ENCODE measurements at places on chromosomes 12 and 14. TPM values are rescaled to one million over a fixed set of nuclear protein-coding genes. Genes with fewer than 3 reads are reported as not detected.
A peak's percentile ranks its signal among the peaks of the same experiment; 100 is the strongest.

Gene TDG
- total RNA-seq = 14.0 TPM

Gene AICDA
- total RNA-seq = not detected

GRCh38 chr14:66306101-66306500 is 180.1 kb upstream of the CCDC196 start:
- DNase-seq = no peak

Gene MUCL1
- not detected for total RNA-seq

GRCh38 chr14:67566908-67567307 is 33.2 kb downstream of the PIGH start:
- DNase-seq = no peak

- no peak for DNase-seq
Measured at GRCh38 chr12:44592626-44593025, 283.5 kb downstream of the NELL2 start.

DNA sequence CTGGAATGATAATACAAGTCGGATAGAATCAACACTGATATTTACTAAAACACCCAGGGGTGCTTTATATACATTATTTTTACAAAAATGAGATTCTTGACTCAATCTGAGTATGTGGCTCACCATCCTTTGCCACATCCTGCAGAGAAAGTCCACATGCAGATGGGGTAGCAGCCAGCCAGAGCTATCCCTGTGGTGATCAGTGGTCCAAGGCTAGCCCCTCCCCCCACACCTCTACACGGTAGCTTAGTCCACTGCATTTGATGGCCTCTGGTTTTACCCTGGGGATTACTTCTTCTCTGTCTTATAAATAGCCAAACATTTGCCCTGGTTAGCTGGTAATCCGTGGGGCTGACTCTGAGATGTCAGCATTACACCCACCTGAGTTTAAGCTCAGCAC is 28.1 kb upstream of the TTC7B start:
- no peak for DNase-seq

Gene PRKCH
- 2.3 TPM for total RNA-seq

DNA sequence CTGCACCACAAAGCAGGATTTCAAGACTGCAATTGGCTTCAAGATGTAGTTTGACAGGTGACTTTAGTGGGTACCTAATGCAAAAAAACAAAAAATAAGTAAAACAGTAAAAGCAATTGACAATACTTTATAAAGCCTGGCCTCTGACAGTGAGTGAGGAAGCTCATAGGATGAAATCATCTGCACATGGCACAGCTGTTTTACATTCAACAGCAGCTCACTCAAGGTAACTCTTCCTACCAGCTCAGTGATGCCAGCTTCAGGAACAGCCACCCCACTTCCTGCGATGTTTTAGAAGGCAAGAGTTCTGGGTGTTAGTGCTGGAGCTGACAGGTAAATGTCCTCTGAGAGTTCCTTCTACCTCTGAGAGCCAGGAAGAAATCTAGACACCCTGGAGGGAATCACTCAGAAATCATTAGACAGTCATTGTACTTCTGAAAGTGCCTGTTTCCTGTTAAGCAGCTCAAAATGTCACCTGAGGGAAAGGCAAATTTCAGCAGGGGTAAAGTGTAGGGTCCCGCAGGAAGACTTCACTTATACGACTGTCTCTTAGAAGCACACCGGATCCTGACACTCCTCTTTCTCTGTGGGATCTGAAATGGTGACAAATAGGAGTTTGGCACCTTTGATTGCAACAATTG is 99.9 kb downstream of the FOXN3 start:
- DNase-seq = no peak

DNA sequence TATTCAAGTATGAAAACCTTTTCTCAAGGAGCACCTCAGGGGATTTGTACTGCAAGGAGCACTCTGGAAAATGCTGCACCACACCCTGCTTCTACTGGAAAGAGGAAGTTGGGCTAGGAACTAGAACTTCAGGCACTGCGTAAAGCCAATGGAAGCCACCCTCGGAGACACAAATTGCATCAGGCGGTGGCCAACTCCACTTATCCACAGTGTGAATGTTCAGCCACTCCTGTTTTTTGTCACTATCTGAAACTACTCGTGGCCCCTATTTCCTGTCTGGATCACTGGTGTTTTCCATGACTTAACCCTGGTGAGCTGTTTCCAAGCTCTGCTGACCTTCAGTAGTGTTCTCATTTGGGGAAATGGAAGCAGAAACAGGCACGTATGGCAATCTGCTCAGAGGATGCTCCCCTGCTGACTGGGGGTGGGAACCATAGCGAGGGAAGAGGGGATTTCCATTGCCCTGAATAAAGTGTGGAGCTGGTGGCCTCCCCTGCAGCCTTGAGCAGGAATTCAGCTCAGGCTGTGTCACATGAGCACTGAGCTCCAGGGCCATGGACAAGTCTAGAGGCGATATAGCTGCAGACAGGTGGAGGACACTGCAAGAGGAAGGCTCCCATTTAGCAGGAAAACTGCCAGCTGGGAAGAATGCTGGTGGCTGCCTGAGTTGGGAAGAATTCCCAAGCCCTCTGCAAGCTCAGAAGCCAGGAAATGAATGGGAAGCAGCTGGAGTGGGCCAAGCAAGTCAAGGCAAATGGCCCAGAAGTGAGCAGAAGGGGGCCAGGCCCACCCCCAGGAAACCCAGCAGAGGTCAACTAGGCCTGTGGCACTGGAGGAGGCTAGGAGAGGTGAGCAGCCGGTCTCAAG is 50.5 kb upstream of the RAP1B start:
- peak; percentile 20 for DNase-seq

Gene ZNF10
- total RNA-seq = 5.3 TPM

DNA sequence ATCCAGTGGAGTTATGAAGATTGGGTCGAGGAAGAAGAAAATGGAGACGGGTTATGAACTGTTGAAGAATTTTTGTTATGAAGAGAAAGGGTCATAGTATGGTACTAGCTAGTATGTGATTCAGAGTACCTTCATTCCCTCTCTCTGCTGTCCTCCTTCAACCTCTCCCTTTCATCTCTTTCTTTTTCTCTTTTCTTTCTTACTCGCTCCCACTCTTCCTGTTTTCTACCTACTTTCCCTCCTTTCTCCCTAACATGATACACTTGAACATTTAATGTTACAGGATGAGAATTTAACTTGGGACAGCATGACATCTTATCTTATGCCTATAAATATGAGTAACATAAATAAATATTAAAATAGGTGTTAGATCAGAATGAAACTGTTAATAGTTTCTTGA is 112.9 kb downstream of the CCDC91 start:
- DNase-seq = no peak

GRCh38 chr12:116922194-116922897 is 11.6 kb downstream of the FBXW8 start:
- peak; percentile 19 for DNase-seq

Gene KRT82
- total RNA-seq = not detected

- DNase-seq = no peak
Measured at GRCh38 chr12:89234324-89235114, 117.8 kb downstream of the DUSP6 start.

Gene NEUROD4
- not detected for total RNA-seq

DNA sequence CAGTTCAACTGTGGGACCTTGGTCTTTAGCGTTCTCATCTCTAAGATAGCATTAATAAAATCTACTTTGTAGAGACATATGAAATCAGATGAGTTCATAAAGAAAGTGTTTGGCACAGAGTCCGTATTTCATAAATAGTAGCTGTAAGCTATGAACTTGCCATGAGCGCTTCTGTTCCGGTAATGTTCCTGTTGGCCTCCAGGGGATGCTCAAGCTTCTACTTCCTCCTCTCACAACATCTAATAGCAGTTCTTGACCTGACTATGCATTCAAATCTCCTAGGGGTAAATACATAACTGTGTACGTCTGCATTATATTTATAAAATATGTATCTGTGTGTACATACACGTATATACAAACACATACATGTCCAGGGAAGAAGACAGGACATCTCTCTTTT is 288.2 kb upstream of the TMPO start:
- peak; percentile 21 for DNase-seq

- no peak for DNase-seq
Measured at GRCh38 chr12:4011597-4011996, 138.4 kb upstream of the PARP11 start.

GRCh38 chr12:69329669-69330428 is 18.3 kb upstream of the LYZ start:
- DNase-seq = no peak

GRCh38 chr12:16449459-16449858 is 102.0 kb downstream of the MGST1 start:
- no peak for DNase-seq

DNA sequence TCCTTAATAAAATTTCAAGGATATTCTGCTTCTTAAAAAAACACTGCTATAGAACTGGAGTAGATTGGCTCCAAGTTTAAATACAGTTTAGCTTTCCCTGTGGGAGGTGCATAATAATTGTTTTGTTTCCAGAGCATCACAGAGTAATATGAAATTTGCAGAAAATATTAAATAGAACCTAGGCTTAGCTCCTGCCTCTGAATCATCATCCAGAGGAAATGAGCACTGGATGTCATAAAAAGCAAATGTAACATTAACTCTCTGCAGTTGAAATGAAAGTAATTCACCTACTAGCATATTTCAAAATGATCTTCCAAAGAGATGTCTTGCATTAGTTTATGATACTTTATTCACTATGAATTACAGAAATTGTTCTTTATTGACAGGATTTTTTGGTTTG is 769.8 kb downstream of the C12orf50 start:
- peak; percentile 37 for DNase-seq

Gene MGST1
- 105 TPM for total RNA-seq

Gene NFE2
- 0.28 TPM for total RNA-seq

DNA sequence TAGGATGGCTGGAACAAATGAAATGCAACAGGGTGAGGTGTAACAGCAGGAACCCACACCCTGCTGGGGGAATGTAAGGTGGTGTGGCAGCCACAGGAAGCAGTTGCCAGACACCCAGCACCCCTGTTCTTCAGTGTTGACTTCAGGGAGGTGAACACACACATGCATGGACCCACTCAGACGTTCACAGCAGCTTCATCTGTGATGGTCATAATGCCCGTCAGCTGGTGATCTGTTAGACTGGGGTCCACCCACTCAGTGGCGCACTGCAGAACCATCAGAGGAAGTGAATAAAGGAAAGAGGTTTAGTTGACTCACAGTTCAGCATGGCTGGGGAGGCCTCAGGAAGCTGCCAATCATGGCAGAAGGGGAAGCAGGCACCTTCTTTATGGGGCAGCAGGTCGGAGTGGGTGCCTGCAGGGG is 22.7 kb upstream of the TEX22 start:
- DNase-seq = peak; percentile 9

Gene ING4
- 22.0 TPM for total RNA-seq

- no peak for DNase-seq
Measured at GRCh38 chr14:24435998-24436354, 6.2 kb downstream of the KHNYN start.

Gene GPATCH2L
- 58.6 TPM for total RNA-seq

DNA sequence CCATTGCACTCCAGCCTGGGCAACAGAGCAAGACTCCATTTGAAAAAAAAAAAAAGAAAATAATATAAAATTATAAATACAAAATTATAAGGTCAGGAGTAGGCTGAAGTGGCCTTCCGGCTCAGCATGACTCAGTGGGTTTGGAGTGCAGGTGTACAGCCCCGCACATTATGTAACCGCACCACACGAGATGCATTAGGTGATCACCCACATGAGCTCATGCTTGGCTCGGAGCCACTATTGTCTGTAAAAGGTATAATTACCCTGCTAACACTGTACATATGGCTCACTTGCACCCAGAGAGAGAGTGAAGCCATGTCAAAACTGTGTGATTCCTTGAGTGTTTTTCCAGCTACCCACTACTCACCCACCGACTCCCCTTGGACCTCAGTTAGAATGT is 557.0 kb downstream of the SLC6A15 start:
- DNase-seq = no peak

DNA sequence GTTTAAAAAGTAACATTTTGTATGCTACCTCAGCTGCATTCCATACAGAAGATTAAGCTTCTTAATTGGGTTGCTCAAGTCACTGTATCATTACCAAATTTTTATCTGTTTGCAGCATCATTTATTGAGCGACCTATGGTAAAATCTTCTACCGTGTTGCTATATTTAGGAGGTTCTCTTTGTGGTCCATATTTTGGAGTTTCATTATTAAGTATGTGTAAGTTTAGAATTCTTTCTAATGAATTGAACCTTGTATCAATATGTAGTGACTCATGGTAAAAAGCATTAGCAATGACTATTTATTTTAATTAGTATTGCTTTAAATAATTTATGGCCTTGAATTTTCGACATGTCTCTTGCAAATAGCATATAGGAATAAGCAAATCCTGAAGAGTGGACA is 42.2 kb downstream of the CSRP2 start:
- no peak for DNase-seq

Gene OVCH1
- total RNA-seq = 0.18 TPM

Gene CLEC7A
- total RNA-seq = not detected

Gene MGAT2
- 73.6 TPM for total RNA-seq

GRCh38 chr14:33655421-33655820 is 295.5 kb downstream of the EGLN3 start:
- peak; percentile 2 for DNase-seq

Gene SLCO1C1
- not detected for total RNA-seq
